Progenitor cell of endocrine pancreas (in vitro differentiated cells): ENCODE measurements at places on chromosomes 5 and 9.
A peak's percentile ranks its signal among the peaks of the same experiment; 100 is the strongest.

- DNase-seq: no peak
Observed at GRCh38 chr5:83947763-83948162, 227.1 kb upstream of the HAPLN1 start.

GRCh38 chr9:113606510-113606909, 143.0 kb downstream of the RGS3 start:
- DNase-seq: no peak

- DNase-seq: no peak
Observed at GRCh38 chr9:106286249-106286648, 576.7 kb upstream of the ZNF462 start.

DNA sequence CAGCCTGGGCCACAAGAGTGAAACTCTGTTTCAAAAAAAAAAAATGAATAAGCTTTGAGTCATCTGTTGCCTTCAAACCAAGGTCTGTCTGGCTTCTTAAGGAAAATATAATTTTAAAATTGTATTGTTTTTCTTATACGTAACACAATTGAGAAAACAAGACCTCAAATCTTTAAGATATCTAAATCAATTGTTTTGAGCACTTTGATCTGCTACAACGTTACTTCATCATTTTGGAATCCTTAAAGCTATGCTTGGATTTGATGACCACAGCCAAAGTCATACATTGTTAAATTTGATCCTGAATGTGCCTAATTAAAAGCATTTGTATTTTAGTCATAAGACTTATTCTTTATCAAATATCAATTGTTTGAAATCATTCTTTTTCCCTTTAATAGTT, 37.7 kb upstream of the VCAN start:
- DNase-seq: no peak

DNA sequence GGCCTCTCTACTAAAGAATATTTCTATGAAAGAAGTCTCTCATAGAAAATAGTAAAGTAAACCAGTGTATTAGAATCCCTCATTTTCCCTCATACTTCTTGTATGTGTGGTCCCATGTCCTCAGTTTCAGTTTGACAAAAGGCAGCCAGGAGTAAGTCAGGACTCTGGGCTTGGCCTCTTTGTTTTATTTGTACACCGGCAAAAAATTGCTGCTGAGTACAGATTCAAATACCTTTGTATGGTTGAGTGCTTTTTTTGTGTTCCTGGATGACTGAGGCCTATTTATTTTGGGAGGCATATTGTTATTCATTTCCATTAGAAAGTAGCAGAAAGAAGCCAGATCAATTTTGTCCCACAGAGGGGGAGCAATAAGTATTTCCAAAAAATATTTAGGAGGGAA, 47.3 kb upstream of the CEP78 start:
- no peak for DNase-seq

- DNase-seq: peak; percentile 69
Observed at GRCh38 chr5:11903614-11904264, 507 bp downstream of the CTNND2 start.

- no peak for DNase-seq
Observed at GRCh38 chr5:118728191-118728590, 260.2 kb downstream of the DTWD2 start.

- no peak for DNase-seq
Observed at GRCh38 chr5:80590766-80591165, 20.7 kb upstream of the ANKRD34B start.

DNA sequence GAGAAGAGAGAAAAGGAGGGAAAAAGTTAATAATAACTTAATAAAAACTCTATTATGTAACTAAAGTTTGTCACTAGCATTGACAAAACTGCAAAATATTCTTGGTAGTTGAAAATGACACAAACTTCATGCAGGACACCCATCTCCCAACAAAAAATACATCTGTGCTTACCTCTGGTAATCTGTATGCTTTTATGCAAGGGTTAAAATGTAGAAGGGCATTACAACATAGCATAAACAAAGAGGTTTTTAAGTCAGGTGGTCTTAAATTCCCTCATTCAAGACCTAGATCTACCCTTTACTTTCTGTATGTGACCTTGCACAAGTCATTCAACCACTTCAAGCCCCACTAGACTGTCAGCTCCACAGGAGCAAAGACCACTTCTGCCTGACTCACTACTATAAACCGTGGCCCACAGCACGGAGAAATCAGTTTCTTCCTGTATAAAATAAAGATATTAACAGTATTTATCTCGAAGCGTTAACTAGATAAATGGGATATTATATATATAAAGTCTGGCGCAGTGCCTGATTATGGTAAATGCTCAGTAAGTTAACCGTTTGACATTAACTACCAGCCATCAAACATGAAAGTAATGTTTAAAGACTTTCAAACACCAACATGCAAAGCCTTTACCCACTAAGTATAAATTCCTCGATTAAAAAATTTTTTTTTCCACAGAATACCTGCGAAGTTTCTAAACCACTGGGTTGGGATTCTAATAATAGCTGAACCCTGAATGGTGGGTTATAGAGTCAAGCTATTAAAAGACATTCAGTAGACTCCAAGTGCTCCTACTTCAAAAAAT, 2.0 kb downstream of the FBXL17 start:
- no peak for DNase-seq

DNA sequence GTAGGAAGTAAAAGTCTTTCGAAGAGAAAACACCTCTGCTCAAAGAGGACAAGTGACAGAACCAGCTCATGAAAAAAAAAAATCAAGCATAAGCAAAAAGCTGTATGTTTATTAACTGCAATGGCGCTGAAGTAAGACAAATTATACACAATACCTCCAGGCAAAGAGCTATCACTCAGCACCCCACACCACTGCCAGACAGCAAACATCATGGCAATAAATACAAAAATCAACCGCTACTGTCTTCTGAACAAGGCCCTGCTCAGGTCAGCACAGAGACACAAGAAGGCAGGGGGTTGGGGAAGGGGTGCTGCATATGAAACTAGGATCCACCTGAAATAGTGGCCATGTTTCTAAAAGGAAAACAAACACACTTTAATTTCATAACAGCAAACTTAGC, 50.4 kb downstream of the MAPKAP1 start:
- no peak for DNase-seq

- DNase-seq: no peak
Observed at GRCh38 chr5:24167806-24168205, 477.0 kb downstream of the CDH10 start.

DNA sequence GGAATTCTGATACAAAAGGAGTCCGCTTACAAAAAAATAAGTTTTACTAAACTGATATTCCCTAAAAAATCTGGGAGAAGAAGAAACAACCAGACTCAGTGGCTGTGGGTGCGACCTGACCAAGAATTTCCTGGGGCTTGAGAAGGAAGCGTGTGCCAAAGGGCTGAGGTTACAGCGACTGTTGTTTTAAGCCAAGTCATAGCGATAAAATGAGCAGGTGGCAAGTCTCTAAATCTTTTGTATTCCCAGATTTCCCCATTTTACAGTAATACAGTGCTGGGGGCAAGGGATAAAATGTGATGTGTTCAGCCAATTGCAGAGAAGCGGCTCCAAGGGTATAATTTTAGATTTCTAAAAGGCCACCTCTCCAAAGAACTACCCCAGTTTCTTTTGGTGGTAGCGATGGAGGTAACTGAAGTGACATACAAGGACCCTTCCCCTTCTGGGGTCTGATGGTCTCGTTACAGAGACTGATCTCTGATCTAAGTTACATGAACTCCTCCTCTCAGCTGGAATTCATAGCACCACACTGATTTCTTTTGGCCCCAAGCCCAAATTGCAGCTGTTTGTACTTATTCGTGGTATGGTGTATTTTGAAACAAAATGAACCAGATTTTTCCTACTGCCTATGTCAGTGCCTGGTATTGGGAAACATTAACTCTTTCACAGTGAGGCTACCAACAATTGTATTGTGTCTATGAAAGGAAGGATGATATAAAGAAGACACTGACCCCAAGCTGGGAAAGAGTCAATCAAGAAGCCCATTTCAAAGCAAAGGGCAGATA, 41.6 kb downstream of the LPAR1 start:
- no peak for DNase-seq

DNA sequence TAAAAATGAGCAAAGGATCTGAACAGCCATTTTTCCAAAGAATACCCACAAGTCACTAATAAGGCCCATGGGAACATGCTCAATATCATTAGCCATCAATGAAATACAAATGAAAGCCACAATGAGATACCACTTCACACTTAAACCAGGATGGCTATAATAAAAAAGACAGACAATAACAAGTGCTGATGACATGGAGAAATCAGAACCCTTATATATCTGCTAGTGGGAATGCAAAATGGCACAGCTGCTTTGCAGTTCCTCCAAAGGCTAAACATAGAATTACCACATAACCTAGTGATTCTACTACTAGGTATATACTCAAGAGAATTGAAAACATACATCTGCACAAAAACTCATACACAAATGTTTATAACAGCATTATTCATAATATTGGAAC, 83.7 kb downstream of the HOMER1 start:
- DNase-seq: no peak

DNA sequence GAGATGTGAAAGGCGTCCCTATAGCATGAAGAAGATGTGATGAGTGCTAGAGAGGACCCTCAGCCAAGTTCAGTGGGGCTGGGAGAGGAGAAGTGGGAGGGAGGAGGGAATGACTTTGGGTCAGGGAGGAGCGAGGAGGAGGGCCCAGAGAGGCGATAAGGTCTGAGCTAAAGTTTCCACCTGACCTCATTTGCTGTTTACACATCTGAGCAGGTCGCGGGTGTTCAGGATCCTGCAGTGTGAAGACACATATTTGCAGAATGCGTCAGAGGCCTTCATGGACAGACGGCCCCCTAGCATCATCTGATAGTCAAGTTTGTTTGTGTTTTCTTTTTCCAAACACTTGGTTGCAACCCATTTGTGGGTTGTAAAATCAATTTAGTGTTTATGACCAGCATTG, 18.9 kb upstream of the IGFBPL1 start:
- no peak for DNase-seq

DNA sequence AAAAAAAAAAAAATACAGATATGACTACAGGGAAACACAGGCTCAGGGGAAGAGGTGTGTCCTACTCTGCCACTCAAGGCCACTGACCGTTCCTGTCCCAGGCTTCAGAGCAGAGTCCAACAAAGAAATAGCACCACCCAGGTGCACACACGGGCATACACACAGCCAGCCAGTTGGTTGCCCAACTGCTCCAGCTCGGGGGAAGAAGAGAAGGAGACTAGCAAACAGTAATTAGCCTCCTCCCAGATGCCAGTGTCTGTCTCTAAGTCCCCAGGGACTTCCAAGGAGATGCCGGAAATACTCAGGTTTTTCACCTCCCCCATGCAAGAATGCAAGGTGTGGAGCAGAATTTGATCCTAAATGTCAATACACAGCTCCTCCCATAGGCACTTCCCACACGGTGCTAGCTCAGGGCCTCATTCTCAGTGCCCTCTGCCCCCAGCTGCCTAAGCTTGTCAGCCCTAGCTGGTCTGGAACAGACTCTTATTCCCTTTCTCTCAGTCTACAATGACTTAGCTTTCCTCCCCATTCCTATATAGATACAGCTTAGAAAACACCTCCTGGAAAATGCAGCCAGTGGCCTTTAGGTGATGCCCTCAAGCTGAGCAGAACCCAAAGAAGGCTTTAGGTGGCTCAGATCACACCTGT, 1.7 kb downstream of the MYORG start:
- no peak for DNase-seq

DNA sequence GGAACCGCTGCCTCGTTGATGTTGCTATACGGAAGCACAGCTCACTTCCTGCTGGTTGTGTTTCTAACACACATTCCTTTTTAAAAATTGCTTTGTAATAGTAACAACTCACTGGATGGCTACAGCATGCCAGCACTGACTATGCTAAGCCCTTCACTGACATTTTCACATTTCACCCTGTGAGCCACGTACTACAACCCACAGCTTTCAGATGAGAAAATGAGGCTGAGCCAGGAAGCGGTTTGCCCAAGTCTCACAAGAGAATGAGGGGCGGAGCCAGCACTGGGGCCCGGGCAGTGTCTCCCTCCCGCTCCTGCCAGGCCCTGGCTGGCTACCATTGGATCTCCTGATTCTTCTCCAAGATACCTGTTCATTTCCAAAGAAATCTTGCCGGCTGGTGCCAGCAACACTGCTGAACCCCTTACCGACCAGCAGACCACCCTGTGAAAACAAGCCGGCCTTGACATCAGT, 38.3 kb downstream of the FAM78A start:
- no peak for DNase-seq

- no peak for DNase-seq
Observed at GRCh38 chr9:10079284-10079964, 533.4 kb downstream of the PTPRD start.

DNA sequence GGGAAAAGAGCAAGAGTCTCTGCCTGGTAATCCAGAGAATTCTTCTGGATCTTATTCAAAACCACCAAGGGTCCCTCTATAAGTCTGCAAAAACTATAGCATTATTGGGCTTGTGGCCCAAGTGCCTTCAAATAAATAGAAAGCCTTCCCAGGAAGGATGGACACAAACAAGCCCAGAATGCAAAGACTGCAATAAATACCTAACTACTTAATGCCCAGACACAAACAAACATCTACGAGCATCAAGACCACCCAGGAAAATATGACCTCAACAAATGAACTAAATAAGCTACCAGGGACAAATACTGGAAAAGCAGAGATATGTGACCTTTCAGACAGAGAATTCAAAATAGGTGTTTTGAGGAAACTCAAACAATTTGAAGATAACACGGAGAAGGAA, 355.8 kb upstream of the GRAMD2B start:
- DNase-seq: no peak

DNA sequence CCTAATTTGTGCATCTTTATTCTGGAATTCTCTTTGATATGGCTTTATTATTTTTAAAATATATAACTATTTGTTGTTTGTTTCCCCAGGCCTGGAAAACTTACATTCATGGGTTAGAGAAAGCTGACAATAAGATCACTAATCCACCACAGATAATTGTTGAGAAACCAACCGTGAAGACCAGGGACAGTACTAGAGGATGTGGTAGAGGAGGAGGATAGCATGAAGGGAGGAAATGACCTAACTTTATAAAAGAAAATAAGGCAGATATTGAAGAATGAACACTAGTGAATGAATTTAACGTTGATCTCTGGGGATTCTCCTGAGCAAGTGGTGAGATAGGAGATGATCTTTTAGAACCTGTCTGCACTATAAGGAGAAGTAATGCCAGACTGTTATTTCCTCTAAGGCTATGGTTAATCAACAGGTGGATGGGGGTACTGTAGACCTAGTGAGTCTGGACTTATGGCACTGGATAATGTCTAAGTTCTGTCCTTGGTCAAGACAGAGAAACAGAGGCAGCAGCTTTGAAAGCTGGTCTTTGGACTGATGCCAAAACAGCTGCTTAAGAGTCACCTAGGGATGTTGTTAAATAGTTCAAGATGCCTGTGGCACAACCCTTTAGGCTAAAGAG, 52.4 kb downstream of the NREP start:
- no peak for DNase-seq

DNA sequence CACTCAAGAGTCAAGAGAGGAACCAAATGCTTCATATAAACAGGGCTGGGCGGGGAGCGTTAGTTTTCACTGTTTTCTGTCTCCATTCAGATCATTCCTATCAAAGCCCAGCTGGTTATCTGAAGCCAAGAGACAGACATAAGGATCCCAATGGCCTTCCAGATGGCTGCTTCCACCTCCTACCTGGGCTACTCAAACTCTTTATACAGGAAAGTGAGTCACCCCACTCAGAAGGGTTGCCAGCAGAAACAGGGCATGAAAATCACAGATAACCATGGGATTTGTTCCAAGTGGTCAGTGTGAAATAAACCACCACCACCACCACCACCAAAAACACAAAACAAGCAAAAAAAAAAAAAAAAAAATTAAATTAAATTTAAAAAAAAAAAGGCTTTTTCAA, 5.5 kb downstream of the PRSS3 start:
- no peak for DNase-seq
